Astrocyte of the spinal cord (primary cell): ENCODE measurements at places on chromosomes 1 and 21.

DNA sequence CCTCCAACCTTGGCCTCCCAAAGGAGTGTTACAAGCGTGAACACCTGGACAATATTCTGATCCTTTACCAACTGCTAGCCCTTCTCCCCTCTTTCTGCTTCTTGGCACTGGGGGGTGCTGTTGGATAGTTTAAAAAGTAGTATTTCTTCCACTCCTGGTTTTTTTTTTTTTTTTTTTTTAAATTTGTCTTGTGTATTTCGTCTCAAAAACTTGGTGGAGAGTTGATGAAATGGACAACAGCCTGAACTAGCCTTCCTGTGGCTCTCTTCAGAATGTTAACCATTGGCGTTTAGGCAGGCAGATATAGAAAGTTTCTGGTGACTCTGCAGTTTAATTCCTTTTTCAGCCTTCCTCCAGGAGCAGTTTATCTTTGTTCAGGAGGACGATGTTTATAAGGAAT, 69.7 kb upstream of the USP24 start:
- peak; percentile 61 for DNase-seq

DNA sequence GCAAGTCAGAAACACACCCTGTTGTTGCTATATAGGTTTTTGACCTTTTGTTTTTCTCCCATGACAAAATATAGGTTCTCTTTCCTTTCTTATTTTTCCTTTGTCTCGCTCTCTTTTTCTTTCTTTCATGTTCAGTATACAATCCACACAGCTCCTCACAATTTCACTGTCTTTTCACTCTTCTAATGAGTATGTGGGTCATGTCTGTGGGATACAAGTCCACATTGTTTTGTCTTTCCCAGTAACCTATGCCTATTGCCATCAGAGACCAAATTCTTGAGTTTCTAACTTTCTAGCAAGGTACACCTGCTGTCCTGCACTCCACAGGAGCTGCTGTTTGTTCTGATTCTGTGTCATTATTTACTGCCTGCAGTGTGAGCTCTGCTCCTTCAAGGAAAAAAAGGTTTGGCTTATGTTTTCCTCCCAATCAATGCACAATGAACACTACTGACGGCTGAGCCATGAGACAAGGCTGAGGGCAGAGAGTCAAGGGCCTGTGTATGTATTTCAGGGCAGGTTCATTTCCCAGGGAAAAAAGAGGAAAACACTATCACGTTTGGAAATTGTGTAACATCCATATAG, 453.8 kb downstream of the NEGR1 start:
- no peak for DNase-seq

- DNase-seq: no peak
These were observed 30.4 kb downstream of the PLXNA2 start for GRCh38 chr1:208213786-208214185.

- DNase-seq: no peak
These were observed 105.3 kb downstream of the DISP1 start for GRCh38 chr1:222920169-222920568.

DNA sequence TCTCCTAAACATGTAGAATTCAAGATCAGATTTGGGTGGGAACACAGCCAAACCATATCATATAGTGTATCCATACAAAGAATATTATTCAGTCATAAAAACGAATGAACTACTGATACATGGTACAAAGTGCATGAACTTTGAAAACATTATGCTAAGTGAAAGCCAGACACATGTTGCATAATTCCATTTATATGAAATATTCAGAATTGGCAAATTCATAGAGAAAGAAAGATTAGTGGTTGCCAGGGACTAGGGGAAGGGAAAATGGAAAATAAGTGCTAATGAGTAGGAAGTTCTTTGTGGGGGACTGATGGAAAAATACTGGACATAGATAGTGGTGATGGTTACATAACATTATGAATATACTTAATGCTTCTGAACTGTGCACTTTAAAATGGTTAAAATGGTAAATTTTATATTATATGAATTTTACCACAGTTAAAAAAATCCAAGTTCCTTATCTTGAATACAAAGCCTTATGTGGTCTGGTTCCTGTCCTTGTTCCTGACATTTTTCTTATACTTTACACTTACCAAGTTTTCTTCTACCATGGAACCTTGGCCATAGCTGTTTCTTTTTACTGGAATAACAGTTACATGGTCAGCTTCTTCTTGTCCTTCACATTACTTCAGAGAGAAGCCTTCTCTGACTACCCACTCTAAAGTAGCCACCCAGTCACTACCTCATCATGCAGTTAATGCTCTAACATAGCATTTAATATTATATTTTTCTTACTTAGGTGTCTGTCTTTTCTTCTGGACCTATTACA, 64.0 kb downstream of the CCDC18 start:
- no peak for DNase-seq

GRCh38 chr1:6185151-6185550, 5.0 kb upstream of the CHD5 start:
- peak; percentile 43 for DNase-seq

- DNase-seq: no peak
These were observed 54.0 kb upstream of the JUN start for GRCh38 chr1:58837886-58838285.

GRCh38 chr1:233614743-233615521, 1.0 kb downstream of the KCNK1 start:
- DNase-seq: no peak

DNA sequence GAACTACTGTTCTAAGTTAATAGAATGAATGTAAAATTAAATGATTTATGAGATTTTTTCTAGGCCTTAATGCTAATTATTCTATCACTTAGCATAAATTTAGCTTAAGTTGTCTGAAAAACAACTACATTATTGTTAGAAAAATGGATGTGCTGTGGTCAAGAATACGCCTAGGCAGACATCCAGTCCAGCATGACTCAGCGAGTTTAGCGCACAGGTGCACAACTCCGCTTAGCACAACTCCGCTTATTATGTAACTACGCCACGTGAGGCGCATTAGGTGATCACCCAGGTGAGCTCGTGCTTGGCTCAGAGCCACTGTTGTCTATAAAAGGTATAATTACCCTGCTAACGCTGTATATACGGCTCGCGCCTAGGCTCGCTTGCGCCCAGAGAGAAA, 1043.6 kb upstream of the ADGRL4 start:
- DNase-seq: no peak

- peak; percentile 90 for DNase-seq
These were observed 1.1 kb downstream of the BRWD1 start for GRCh38 chr21:39312112-39313041.

- DNase-seq: no peak
These were observed 36.6 kb upstream of the PLA2G5 start for GRCh38 chr1:20033420-20033819.

DNA sequence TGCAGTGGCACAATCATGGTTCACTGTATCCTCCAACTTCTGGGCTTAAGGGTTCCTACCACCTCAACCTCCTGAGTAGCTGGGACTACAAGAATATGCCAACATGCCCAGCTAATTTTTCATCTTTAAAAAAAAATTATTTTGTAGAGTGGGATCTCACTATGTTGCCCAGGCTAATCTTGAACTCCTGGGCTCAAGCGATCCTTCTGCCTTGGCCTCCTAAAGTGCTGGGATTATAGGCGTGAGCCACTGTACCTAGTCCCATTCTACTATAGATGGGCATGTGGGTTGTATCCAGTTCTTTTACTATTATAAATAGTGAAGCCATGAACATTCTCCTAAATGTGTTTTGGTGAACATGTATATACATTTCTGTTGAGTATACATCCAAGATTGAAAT, 57.9 kb upstream of the PAXBP1 start:
- no peak for DNase-seq

- no peak for DNase-seq
These were observed 46.5 kb downstream of the TP73 start for GRCh38 chr1:3698660-3699408.

DNA sequence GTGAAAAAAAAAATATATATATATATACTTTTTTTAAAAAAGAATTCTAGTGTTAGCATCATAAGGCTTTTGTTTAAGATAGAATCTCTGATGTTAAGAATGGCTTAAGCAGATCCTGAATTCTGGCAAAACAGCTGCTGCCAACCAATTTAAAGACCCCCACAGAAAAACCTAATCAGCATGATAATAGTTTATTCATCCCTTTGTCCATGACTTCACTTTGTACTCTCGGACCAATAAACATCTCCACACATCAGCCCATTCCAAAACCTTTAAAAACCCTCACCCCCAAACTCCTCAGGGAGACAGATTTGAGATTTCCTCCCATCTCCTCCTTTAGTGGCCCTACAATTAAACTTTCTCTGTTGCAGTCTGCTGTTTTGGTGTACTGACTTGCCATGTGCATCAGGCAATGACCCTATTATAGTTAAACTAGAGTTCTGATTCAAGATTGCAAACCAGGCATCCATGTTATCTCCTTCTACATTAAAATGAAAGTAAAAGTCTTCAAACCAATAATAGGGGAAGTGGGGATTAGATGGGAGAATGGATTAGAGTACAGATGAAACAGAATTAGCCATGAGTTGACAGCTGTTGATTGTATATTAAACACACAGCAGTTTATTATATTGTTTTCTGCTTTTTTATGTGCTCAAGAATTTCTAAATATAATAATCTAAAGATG, 9.8 kb upstream of the PHTF1 start:
- DNase-seq: no peak

DNA sequence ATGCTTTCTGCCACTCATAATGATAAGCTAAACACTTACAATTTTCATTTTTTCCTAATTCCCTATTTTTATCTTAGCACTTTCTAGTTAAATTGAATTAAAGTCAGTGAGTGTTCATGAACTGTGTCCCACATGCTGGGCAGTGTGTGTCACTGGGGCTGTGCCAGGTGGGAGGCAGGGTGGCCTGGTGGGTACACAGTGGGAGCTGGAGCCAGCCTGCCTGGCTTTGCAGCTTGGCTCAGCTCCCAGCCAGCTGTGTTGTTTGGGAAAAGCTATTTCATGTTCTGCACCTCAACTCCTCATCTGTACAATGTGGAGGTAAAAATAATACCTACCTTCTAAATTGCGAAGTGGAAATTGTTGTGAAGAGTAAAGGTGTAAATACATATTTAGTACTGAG, 238.4 kb downstream of the PLA2G4A start:
- DNase-seq: no peak

- no peak for DNase-seq
These were observed 23.6 kb downstream of the MT1HL1 start for GRCh38 chr1:236980673-236981072.

DNA sequence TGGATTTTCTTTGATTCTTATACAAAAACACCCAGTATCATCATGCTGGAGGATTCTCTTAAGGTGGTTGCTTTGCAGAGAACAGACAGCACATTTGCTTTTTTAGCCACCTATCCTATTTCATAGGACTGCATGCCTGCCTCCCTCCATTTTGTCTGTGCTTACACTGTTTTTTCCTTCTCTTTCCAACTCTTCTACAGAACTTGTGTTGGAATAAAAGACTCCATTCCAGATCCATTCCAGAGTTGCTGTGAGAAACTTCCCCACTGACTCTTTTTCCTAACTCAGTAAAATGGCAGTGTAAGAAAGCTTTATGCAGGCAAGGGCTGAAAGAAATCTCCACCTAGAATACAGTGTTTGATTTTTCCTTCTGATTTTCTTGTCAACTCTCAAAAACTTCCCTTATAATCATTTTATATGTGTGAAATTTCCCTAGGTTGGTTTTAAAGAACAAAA, 5.2 kb upstream of the ARID1A start:
- no peak for DNase-seq

DNA sequence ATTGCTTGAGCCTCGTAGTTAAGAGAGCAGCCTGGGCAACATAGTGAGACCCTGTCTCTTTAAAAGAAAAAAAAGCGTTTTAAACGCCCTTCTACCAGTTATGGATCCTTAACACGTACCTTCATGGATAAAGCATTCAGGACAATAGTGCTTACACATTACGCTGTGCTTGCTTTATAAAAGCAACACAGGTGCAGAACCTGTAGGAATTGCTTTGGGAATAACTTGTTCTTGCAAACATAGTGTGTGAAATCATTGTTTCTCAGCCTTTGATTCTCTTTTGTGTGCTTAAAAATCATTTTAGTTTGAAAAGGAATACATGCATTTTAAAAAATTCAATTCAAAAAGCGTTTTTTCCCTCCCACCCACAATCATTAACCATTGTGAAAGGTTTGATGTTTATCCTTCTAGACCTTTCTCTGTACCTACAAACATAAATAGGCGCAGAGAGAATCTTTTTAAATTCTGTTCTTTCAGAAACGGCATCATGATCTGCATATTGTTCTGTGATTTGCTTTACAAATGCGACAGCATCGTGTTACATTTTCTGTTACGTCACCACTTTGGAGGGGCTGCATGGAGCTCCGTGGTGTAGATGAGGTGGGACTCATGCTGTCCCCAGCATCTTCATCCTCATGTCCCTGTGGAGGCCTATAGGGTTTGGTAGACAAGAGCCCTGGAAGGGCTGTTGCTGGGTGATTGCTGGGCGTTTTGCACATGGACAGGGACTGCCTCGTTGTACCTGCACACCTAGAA, 54.6 kb downstream of the SPSB1 start:
- DNase-seq: no peak

DNA sequence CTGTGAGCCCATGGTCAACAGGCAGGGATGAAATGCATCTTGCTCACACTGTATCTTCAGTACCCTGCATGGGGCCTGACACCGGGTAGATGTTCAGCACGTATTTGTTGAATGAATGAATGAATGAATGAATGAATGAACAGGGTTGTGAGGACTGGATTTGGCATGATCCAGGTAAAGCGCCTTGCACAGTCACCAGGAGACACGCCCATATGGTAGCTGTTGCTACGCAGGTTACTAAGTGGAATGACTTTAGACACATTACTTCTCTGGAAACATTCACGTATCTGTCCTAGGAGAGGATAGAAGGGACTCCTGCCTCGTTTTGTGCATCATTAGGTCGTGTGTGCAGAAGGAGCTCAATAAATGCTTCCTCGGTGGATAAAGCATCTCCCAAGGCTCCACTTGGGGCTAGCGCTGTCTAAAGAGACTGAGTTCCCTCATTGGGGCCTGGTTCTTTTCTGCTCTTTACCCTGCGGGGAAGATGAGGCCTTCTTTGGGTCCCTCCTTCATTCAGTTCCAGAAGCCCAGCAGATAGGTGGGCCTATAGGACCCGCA, 54.2 kb downstream of the NDUFS5 start:
- no peak for DNase-seq

- DNase-seq: peak; percentile 30
These were observed 232.5 kb downstream of the NCAM2 start for GRCh38 chr21:21230672-21231071.

GRCh38 chr1:40267767-40268187, 9.7 kb downstream of the ZMPSTE24 start:
- DNase-seq: peak; percentile 91

GRCh38 chr1:232952514-232953499, 2.4 kb downstream of the NTPCR start:
- peak; percentile 49 for DNase-seq

- DNase-seq: no peak
These were observed 23.9 kb upstream of the SAMD11 start for GRCh38 chr1:899636-900317.

DNA sequence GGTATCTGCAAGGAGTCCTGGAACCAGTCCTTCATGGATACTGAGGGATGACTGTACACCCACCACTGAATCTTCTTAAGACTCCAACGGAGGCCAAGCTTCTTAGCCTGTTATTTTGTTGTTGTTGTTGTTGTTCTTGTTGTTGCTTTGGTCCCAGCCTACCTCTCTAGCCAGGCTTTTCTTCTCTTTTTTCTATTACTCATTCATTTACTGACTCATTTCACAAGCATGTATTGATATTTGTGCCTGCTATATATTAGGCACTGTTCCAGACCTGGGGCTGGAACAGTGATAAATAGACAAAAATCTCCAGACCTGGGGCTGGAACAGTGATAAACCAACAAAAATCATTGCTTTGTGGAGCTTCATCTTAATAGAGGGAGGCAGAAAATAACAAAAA, 20.4 kb downstream of the CENPF start:
- DNase-seq: peak; percentile 30
